Suprapubic skin (tissue), 4 donors: ENCODE measurements at places on chromosomes 2 and 18.

- DNase-seq: no peak
Observed at GRCh38 chr18:77061946-77062517, 70.6 kb downstream of the MBP start.

- DNase-seq: no peak
Observed at GRCh38 chr2:236853585-236854051, 232.1 kb upstream of the COPS8 start.

DNA sequence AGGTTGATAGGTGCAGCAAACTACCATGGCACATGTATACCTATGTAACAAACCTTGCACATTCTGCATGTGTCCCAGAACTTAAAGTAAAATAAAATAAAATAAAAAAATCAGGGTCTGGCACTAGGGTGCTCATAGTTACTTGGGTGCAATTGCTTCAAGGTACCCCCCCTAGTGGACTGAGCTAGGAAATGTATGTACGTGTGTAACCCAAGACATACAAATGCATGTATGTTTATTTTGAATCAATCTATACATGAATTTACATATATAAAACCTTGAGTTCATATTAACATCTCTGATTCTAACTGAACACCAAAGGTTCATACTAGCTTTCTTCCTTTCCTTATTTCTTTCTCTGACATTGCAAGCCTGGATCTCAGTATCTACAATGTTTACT lies 51.5 kb downstream of the USP37 start:
- DNase-seq: no peak

GRCh38 chr2:106975641-106976040 lies 89.7 kb upstream of the ST6GAL2 start:
- DNase-seq: no peak

DNA sequence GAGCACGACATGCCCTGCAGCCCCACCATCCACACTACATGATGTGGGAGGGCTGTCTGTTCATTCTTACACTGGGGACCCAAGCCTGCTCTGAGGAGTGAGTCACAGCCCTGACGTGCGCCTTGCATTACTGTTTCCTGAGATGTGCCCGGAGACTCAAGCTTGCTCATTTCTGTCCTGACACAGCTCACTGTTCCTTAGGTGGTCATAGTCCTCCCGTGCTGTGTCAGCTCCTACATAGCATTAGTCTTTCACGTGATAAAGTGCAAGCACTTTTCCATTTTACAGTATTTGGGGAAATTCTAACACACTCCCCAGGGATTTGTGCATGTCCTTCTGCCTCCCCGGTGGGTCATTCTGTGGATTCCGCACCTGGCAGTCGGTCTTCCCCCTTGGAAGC lies 46.2 kb upstream of the TRIM43B start:
- DNase-seq: no peak

DNA sequence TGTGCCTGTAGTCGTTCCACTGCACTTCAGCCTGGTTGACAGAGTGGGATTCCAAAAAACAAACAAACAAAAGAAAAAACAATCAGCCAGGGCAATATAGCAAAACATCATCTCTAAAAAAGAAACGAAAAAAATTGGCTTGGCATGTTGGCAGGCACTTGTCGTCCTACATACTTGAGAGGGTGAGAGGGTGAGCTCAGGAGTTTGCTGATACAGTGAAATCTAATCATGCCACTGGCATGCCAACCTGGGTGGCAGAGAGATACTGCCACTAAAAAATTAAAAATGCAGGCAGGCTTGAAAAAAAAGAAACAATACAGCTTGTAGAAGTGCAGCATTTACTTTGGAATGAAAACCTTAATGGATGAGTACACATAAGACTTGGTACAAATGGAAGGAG lies 282.9 kb upstream of the RGPD4 start:
- no peak for DNase-seq

DNA sequence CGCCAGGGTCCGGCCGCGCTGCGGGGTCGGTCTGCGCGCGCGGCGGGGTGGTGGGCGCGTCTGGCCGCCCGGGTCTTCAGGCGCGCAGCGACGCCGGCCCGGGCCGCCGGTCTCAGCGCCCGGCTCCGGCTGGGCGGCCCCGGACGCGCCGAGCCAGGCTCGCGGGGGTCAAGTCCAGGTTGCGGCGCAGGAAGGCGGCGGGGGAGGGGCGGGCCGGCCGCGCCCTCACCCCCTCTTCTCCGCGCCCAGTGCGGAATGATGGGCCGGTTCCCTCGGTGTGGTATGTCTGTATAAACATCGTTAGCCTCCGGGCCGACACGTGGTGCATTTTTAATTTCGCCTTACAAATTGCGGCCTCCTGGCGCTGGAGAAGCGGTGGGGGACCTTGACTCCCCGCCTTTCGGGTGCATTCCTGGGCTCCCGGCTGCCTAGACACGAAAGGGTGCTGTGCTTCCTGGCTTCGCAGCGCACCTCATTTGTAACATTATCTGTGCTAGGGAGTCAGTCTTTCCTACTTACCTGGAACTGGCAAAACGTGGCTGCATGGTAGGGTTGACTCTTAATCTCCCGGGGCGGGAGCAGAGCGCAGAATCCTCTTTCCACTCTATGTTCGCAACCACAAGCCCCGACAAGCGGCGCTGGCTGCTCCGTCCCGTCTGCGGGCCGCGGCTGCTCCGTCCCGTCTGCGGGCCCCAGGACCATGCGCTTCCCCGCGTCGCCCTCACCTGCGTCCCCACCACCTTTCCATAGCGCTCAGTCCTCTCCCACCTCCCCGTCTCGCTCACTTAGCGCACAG lies 69.0 kb downstream of the CTAGE1 start:
- DNase-seq: no peak

DNA sequence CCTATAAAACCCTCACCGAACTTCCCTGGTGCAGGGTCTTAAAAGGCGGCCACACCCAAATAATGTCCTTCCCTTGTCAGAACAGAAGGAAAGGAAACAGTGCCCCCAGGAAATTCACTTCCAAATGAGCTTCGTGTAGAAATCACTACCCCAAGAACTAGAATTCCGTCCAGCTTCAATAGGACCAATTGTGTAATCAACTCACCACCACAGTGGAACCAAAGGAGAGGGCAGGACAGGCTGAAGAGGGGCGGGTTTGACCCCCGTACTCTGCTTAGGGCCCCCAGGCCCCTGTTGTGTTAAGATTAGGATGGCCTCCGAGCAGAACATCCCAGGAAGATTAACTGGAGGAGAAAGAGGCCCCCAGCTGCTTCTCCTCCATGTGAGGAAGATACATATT lies 24.1 kb downstream of the GPR35 start:
- DNase-seq: no peak

DNA sequence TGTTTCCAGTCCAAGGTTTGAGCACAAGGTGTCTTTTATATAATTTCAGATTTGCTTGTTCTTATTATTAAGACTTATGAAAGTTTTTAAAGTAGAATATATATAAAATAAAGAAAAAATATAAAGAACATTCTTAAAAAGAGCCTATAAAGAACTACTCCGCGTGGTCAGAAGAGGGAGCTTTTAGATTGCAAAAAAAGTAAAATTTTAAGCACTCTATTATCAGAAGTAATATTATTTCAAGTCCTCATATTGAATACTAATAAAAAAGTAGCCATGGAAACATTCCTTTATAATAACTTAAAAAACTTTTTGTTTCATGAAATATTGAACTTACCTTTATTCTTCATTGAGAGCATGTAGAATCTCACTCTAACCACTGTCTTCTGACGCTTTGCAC lies 51.4 kb downstream of the LINC00305 start:
- DNase-seq: no peak

- no peak for DNase-seq
Observed at GRCh38 chr18:69934601-69935265, 12.9 kb downstream of the CD226 start.

GRCh38 chr18:67901573-67901972 lies 385.1 kb upstream of the DSEL start:
- no peak for DNase-seq

DNA sequence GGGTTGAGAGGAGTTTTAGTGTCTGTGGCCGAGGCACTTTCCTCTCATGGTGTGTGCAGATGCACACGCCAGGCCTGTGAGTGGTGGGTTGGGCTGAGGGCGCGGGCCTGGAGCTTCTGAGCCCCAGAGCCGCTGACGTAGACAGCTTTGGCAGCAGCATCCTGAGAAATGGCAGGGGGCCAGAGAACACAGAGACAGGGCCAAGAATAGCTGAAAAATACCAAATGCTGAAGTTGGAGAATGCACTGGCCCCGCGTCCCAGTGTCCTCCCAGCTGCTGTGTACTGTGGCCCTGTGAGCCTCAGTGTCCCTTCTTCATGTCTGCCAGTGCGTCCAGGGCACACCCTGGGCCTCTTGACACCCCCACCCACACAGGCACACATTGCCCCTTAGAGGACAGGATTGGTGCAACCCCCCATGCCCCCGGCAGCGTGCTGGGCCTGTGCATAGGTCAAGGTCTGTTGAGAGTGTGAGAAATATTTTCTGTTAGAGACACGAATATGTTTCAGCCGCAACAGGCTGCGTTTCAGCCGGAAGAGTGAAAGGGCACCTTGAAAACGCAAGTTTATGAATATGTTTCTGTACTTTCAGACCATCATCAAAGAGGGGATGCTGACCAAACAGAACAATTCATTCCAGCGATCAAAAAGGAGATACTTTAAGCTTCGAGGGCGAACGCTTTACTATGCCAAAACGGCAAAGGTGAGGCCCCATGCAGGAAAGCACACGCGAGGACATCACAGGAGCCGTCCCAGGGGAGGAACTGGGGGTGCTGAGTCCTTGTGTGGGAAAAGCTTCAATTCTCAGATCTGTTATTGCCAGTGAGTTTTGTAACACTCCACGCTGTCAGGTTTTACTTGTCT lies 33.6 kb downstream of the DGKD start:
- peak; percentile 91 for DNase-seq

- DNase-seq: no peak
Observed at GRCh38 chr2:70116936-70117552, 29.8 kb downstream of the PCBP1 start.

- no peak for DNase-seq
Observed at GRCh38 chr2:127811397-127812321, 688 bp upstream of the WDR33 start.

DNA sequence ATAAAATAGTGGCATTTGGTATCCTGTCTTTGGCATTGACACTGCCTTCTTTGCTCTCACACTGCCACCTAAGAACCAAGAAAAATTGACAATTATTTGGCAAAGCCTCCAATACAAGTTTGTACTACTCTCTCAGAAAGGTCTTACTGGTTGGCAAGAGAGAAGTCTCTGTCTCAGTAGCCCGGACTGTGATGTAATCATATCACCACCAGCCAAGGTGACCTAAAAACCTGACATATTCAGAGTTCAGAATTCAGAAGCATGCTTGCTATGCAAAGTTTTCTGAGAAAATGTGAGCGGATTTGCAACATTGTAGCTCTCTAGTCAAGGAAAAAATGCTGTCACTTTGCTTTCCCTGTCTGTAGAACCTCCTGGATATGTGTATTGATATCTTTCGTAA lies 196.0 kb downstream of the CDH7 start:
- DNase-seq: no peak

- no peak for DNase-seq
Observed at GRCh38 chr2:228556717-228557116, 375.2 kb upstream of the SPHKAP start.

DNA sequence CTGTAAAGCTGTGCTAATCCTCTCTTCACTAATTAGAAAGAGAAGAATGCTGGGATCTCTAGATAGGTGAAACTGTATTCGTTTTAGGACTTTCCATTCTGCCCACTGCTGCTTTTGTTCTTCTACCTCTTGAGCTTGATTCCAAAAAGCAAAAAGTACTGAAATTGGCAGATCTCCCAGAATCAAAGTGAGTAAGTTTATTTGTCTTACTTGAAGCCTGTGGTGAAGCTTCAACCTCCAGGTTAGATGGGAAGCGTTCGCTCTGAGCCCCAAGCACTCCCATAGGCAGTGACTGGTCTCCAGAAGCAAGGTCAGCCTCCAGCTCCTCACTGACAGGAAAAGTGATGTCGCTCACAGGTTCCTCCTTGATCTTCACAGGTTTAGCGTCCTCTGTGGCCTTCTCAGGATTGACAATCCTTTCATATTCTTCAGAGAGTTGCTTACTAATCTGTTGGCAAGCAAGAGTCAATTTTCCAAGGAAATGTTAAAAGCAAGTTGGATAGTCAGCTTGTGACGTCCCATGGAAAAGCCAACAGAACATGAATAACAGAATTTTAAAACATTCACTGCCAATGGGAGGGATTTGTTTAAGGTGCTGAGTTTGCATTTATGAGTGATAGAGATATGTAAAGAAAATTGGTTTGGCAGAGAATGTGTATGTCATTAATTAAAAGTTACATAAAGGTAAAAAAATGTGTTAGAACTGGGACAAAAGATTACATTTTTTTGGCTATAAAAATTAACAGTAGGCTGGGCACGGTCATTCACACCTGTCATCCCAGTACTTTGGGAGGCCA lies 8.1 kb downstream of the SUPT7L start:
- no peak for DNase-seq

GRCh38 chr2:240957656-240958365 lies 40.6 kb upstream of the SNED1 start:
- peak; percentile 61 for DNase-seq

DNA sequence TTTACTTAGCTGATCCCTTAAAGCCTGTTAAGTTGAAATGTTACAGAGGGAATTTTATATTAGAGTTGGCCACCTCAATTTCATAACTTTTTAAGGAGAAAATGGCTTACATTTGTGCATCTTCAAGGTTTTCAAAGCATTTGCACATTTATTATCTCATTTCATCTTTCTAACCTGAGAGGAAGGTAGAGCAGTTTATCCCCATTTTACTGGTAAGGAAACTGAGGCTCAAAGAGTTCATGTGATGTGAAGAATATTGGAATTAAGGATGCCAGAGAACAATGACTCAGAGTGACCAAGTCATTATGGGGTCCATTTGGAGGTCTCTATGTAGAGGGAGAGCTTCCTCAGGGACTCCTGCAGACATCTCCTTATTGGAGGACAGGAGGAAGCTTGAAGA lies 35.0 kb downstream of the PRKRA start:
- no peak for DNase-seq

DNA sequence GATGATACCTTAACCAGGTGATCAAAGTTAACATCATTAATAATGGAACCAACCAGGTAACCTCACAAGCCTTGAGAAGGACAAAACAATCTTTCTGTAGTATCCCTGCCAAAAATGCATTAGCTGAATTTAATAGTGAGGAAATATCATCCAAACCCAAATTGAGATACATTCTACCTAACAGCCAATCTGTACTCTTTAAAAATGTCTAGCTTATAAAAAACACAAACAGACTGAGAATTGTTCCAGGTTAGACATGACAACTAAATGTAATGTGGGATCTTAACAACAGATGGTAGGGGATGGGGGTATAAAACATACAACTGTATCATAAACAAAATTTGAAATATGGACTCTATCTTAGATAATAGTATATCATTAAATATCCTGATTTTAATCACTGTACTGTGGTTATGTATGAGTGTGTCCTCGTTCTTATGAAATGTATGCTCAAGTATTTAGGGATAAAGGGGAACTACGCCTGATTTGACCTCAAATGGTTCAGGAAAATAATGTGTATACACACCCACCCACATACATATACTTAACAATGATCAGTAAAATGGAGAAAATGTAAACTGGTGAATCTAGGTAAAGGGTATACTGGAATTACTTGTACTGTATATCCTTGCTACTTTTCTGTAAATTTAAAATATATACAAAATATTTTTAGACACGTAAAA lies 1.7 kb downstream of the FANCL start:
- DNase-seq: no peak
